ENCODE measurements at places on chromosomes 5 and 9.
A peak's percentile ranks its signal among the peaks of the same experiment; 100 is the strongest.

DNA sequence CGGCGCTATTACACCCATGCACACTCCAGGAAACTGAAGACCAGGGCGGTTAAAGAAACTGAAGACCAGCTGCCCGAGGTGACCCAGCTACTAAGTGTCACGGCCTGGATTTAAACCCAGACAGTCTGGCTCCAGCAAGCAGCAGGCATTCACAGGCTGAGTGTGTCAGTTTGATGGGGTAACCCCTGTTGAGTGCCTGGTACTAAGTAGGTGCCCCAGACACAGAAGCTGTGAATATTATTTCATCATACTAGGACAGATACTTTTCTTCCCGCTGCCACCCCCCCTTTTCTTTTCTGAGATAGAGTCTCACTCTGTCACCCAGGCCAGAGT, 7.3 kb downstream of the ENG start:
- no peak for DNase-seq

- DNase-seq = no peak
Observed at GRCh38 chr5:175521313-175521833, 43.0 kb downstream of the SFXN1 start.

DNA sequence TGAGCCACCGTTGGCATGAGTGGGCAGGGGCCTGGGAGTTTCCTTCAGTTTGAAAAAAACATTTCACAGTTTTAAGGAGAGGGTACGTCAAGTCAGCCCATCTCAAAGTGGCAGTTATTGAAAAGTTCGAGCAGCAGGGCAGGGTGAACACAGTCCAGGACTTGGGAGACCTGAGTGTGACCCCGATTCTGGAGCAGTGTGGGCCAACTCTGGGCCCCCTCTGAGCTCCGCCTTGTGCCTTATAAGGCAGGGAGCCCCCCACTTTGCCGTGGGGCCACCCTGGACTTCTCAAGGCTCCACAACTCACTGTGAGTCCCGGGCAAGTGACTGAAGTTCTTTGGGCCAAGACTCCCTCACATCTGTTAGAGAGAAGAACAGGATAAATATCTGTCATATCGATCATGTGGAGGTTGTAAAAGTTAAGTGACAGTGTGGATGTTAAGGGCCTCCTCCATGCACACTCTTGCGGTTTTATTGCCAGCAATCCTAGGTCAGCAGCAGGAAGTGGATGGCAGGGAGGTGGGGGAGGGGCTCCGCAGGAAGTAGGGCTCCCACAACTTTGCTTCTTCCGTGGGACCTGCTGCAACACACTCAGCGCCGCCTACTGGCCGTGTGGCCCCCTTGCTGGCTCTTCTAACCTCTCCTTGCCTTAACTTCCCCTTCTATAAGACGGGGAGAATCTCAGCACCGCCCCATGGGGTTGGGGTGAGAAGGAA, 38.4 kb downstream of the HRH2 start:
- peak; percentile 54 for DNase-seq

DNA sequence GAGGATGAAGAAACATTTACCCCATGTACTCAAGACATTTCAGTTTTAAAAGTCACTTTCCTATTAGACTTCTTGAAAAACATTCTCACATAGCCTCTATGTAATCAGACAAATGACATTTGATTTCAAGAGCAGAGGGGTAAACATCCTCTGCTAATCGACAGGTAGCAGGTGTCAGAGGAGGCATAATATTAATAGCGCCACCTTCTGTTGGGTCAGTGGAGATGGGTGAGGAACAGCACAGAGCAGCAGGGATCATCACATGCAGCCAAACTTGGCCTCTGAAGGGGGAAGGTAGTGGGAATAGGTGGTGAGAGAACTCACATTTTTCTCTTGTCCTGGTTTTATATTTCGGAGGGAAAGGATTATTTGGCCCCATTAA, 3.3 kb upstream of the LSM11 start:
- no peak for DNase-seq

DNA sequence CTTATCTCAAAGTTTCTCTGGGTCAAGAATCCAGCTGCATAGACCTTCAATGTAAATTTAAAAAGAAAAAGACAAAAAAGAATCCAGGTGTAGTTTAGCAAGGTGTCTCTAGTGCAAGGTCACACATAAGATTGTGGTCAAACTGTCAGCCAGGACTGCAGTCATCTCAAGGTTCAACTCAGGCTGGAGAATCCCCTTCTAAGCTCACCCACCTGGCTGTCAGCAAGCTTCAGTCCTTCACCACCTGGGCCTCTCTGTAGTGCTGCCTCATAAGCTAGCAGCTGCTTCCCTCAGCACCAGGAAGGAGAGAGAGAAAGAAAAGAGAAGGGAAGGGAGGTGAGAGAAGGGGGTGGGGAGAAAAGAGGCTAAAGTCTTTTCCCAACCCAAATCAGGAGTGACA, 146.7 kb downstream of the ACTL7B start:
- no peak for DNase-seq

- no peak for DNase-seq
Observed at GRCh38 chr5:2006971-2007291, 124.2 kb upstream of the IRX4 start.

GRCh38 chr5:132099076-132099748, 25.6 kb downstream of the CSF2 start:
- no peak for DNase-seq

DNA sequence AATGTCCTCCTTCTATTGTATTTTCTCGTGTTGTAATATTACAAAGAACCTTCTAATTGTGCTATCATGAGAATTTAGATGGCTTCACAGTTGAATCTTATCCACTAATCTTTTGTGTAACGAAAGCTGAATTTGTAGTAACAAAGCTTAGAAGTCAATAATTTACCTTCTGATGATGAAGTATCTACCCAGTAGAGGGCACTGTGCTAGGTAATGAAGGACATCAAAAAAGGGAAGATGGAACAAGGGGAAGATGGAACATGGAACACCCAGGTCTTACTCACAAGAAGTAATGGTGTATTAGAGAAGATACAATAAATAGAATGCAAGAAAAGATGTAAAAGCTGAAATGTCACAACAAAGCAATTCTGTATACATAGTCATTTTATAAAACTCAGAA, 131.0 kb upstream of the CCNG1 start:
- DNase-seq = no peak

GRCh38 chr5:138807182-138807581, 54.0 kb downstream of the CTNNA1 start:
- no peak for DNase-seq

GRCh38 chr5:167614294-167615021, 677.0 kb upstream of the WWC1 start:
- no peak for DNase-seq

DNA sequence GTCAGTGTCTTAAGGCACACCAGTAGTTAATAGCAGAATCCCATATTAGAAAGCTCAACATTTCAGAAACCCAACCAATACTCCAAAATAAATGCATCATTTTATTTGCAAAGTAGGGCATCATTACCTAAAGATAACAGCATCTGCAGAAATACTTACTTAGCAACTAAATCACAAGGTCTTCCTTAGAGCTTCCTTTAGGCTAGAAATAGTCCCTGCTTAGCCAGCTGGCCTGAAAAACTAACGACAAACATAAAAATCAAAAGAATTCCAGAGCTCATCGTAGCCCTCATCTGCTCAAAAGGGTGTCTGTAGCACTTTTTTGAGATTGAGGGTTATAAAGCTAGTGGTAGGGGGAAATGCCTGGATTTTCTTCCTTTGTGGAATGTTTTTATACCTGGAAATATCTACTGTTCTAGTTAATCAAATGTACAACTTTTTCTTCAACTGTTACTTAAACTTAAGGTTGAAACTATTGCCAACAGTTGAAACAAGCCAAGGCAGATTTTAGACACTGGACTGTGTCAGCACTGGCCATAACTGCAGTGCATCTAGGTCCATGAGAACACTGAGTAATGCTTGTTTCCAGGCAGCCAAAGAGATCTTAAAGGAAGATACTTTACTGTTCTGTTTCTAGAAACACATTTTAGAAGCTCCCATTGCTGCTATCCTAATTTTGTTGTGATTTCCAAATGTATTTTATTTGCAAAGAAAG, 129.4 kb upstream of the RASA1 start:
- no peak for DNase-seq

DNA sequence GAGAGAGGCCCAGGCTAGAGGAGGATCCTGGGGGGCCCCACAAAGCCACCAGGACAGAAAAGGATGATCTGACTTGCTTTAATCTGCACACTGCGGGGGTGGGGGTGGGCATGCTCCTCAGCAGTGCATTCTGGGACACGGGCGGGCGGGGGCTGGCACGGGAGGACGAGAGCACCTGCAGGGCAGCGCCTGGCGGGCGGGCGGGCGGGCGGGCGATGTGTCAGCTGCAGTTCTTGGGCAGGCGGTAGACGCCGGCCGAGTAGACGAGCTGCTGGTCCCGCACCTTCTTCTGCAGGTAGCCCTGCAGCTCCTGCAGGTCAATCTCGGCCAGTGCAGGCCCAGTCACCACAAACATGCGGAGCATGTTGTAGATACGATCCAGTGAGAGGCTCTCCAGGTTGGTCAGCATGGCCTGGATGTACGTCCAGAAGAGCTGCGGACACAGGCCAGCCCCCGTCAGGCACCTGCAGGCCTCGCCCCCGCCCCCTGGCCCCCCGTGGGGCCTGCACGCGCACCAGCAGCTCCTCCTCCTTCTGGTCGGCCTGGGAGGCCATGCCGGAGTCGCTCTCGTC, 3.0 kb upstream of the TMEM210 start:
- DNase-seq = no peak

DNA sequence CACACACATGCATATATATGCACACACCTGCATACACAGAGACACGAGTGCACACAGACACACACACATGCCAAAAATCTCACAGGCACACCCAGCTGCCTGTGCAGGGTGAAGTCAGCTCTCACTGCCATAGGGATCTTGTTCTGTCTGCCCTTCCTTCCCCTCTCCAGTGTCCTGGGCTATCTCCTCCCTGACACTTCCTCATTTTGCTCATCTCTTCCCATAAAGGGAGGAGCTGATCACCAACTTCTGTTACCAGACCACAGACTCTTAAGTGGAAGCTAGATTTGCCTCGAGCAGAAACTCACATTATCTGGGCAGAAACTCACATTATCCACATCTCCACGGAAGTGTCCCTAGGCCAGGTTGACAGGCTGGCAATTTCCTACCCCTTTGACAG, 28.7 kb downstream of the LCP2 start:
- no peak for DNase-seq

DNA sequence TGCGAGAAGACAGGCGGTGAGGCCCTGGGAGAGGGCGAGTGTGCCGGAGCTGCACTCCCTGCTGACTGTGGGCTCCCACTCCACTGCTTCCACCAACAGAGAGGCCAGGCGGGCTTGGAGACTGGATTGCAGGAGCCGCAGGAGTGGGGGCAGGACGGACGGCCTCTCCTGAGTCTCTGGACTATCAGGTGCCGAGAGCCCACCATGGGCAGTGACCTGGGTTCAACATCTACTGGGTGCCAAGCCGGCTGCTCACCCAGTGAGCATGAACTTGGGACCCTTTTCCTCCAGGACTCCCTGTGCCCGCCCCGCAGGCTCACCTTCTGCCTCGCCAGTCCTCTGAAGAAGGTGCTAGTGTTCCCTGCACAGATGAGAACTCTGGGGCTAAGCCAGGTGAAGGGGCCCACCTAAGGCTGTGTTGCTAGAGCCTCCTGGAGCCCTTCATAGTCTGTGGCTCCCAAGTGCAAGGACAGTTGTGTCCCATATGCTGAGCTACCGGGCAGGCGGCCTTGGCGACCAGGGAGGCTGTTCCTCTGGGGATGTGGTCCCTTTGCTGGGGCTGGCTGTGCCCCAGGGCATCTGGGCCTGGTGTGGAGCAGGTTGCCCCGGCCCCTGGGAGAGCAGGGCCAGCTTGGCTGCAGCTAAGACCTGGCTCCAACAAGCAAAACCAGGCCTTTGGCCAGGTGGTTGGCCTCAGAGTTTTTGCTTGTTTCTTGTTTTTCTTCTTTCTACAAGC, 77.7 kb upstream of the PHYKPL start:
- DNase-seq = no peak

DNA sequence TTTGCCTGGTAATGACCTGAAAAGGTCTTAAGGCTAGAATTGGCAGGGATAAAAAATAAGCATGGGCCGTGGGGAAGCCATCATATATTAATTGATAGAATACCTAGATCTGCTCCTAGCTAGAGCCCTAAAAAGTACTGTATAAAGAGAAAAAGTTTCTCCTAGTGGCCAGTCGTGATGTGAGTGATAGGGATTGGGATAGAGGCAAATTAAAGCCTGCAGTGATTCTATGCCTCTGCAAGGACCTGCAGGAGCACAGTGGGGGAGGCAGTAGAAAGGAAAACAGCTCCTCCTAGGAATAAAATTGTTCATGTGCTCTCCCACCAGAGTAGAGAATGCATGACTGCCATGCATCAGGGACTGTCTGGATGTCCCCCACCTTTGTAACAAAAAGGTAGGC, 56.2 kb upstream of the FTMT start:
- DNase-seq = no peak

DNA sequence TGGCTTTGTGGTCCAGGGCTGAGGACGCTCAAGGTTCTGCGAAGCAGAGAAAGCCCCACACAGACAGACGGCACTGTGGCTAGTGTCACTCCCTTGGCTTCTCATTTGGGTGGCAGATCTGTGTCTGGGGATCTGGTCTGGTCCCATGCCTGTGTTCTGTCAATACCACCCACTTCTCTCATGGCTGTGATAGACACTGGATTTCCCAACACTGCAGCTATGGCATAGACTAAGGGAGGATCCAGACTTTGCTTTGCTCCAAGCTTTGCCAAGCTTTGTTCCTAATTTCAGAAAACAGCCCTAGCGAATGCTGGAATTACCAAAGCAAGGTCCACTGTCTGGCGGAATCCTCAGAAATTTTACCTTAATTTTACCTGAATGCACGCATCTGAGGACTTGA, 62.1 kb downstream of the GADD45G start:
- DNase-seq = no peak

DNA sequence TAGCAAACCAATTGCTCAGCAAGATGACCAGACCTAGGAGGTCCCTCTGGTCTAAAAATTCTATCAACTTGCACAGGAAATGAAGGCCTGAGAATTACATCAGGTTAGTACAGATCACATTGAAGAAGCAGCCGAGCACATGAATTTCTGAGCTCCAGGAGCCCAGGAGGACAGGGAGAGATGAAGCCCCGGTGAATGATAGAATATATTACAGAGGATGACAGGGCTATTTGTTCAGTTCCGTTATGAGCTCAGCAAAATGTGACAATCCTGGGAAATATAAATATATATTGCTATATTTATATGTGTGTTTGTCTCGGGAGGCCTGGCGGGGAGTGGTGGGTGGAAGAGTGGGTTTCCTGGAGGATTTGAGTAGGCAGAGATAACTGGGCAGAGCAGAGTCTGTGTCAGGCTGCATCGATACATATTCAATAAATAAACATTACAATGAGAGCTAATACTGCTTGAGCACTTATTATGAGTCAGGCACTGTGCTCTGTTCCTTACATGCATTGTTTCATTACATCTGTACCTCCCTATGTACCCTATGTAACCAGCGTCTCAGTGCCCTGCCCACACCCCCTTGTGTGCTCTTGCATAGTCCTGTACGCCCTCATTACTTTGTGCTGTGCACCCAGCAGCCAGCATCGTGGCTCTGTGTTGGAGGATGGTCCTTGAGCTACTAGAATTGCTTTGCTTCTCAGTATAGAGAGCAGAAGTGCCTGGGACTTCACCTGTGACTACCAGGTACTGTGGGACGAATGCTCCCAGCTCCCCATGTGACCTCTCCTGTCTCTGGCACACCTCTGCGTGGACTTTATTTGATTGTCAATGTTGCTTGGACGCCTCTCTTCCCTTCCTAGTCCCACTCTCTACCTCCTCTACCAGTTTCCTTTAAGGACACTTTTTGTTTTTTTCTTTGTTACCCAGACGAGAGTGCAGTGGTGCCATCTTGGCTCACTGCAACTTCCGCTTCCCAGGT, 58.1 kb upstream of the KLF9 start:
- no peak for DNase-seq
